H9 (cell line): ENCODE measurements at places on chromosomes 13 and 19. TPM values are rescaled to one million over a fixed set of nuclear protein-coding genes. Genes with fewer than 3 reads are reported as not detected.

DNA sequence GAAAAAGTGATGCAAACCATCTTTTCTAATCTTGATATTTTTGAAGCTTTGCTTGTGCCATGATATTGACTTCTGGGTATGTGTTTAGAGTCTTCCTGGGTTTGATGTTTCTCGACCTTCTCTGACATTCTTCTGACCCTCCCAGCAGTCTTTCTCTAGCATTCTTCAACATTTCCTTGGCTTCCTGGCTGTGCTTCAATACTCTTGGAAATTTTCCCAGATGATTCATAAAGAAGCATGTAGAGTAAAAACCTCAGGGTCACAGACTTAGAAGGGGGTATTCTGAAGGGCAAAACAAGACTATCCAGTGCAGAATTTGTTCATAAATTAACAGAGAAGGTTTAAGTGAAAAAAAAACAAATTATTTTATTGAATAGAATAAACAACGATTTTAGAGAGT lies 946.3 kb upstream of the PCDH9 start:
- H3K4me3 ChIP-seq: no peak overlapping the region
- no peak overlapping the region for H3K27ac ChIP-seq
- H3K4me1 ChIP-seq: no peaks in the 10 kb centered on the region
- no peak for DNase-seq

- H3K27me3 ChIP-seq: no peaks in the 10 kb centered on the region
- no peak for DNase-seq
- H3K4me1 ChIP-seq: no peaks in the 10 kb centered on the region; the same call in 1 of the 2 replicates
Observed at GRCh38 chr13:26325876-26326275, 71.9 kb downstream of the CDK8 start.

- H3K36me3 ChIP-seq: no peaks in the 10 kb centered on the region
- DNase-seq: no peak
- H3K27me3 ChIP-seq: no peaks in the 10 kb centered on the region
- H3K27ac ChIP-seq: no peak overlapping the region
- no peaks in the 10 kb centered on the region for H3K4me1 ChIP-seq
Observed at GRCh38 chr13:84445776-84446175, 563.5 kb upstream of the SLITRK1 start.

- DNase-seq: no peak
- peak overlapping the region; percentile 55 for H3K27ac ChIP-seq
- peak overlapping the region; percentile 55 for H3K4me3 ChIP-seq
- no peaks in the 10 kb centered on the region for H3K27me3 ChIP-seq
- H3K4me1 ChIP-seq: no peaks in the 10 kb centered on the region; the same call in 1 of the 2 replicates
Observed at GRCh38 chr19:782878-783668, 14.2 kb upstream of the PTBP1 start.

DNA sequence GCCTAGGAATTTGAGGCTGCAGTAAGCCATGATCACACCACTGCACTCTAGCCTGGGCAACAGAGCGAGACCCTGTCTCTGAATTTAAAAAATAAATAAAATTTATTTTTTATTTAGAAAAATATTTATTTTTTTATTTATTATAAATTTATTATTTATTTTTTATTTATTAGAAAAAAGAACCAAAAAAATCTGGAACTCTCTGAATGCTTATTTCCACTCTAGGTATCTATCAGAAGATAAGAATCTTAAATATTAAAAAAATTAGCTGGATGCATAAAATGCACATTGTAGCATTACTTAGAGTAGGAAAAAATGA lies 82.8 kb downstream of the CDADC1 start:
- DNase-seq: no peak
- H3K4me3 ChIP-seq: no peak overlapping the region
- no peak overlapping the region for H3K27ac ChIP-seq
- no peaks in the 10 kb centered on the region for H3K36me3 ChIP-seq

DNA sequence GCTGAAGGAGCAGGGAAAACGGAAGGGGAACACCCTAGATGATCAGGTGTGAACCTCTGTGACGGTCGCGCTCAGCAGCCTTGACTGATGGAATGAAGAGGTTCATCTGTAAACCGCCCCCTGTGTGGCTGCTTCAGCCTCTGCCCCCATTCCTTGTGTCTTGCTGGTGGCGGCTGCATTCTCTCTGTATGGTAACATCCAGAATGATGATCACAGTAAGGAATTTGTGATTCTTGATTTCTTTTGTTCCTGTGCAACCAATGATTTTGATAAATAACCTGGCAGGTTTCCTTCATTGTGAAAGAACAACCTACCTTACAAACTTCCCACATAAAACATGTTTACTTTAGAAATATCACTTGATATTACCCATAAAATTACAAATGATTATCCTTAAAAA lies 118.7 kb upstream of the MCF2L start:
- no peak overlapping the region for H3K4me3 ChIP-seq
- no peak for DNase-seq
- no peaks in the 10 kb centered on the region for H3K4me1 ChIP-seq
- H3K36me3 ChIP-seq: peaks cover 81% of the 10 kb centered on the region
- H3K27ac ChIP-seq: no peak overlapping the region

- H3K27me3 ChIP-seq: no peaks in the 10 kb centered on the region
- no peak overlapping the region for H3K27ac ChIP-seq
- H3K4me3 ChIP-seq: no peak overlapping the region
- DNase-seq: no peak
- H3K36me3 ChIP-seq: peaks cover 15% of the 10 kb centered on the region; the same call in 2 of the 3 replicates
Observed at GRCh38 chr19:4447327-4448146, 10.1 kb downstream of the UBXN6 start.

DNA sequence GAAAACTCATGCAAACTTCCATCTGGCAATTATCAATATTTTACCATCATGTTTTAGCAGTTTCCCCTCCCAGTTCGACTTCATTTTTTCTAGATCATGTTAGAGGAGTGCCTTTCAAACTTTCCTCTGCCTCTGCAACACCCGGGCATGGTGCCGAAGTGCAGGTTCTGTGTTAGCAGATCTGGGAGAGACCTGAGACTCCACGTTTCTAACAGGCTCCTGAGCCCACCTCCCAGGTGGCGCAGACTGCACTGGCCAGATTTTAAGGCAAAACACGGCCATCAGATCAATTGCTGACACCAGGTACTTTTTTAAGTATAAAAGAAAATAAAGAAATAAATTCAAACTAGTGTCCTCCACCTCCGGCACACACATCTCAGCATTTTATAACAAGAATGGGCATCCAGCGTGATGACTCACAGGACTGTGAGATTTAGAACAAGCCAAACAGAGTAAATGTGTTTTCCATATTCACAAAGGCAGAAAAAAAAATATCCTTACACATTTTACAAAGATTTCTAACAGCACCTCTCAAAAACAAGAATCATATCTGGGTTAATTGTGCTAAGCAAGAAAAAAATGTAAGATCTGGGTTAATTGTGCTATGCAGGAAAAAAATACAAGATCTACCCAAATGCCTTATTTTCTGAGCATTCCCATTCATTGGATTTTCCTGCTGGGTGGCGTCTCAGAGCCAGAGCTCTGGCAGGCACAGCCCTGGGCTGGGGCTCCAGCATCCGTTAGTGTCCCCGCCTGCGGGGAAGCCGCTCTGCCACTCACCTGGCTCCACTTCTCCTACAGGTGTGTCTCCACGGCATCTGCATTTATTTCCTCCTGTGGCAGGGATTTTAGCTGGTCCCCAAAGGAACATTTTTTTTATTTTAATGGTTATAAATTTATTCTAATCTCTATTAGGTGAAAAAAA lies 127.9 kb upstream of the SOX1 start:
- DNase-seq: peak; percentile 27
- H3K4me3 ChIP-seq: no peak overlapping the region
- no peaks in the 10 kb centered on the region for H3K36me3 ChIP-seq
- H3K27ac ChIP-seq: no peak overlapping the region
- no peaks in the 10 kb centered on the region for H3K4me1 ChIP-seq

- no peaks in the 10 kb centered on the region for H3K27me3 ChIP-seq
- H3K27ac ChIP-seq: no peak overlapping the region
- H3K4me3 ChIP-seq: no peak overlapping the region
- H3K36me3 ChIP-seq: peaks cover 82% of the 10 kb centered on the region
Observed at GRCh38 chr19:55659822-55660221, 5.0 kb downstream of the U2AF2 start.

GRCh38 chr19:54209811-54210494 lies 9.3 kb downstream of the RPS9 start:
- H3K36me3 ChIP-seq: peaks cover 60% of the 10 kb centered on the region
- H3K27ac ChIP-seq: no peak overlapping the region
- no peaks in the 10 kb centered on the region for H3K27me3 ChIP-seq
- DNase-seq: no peak

DNA sequence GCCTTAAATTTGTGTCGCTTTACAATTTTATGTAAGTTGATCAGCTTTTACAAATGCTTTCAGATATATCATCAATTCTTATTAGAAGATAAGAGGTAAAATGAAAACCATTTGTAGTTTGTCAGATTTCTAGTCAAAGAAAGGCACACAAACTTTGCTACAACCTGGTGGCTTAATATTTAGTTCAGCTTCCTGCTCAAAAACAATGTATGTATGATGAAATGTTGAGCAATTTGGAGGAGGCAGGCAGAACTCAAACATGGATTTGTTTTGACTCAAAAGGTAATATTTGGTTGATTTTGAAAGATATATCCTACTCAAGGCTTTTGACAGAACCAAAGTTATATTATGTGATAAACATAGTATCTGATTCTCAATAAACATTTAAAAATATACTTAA lies 24.2 kb downstream of the NEK5 start:
- no peak for DNase-seq
- H3K4me1 ChIP-seq: no peaks in the 10 kb centered on the region
- peaks cover 6% of the 10 kb centered on the region for H3K36me3 ChIP-seq
- no peak overlapping the region for H3K4me3 ChIP-seq
- no peaks in the 10 kb centered on the region for H3K27me3 ChIP-seq

- no peak overlapping the region for H3K27ac ChIP-seq
- no peaks in the 10 kb centered on the region for H3K4me1 ChIP-seq
- DNase-seq: no peak
Observed at GRCh38 chr13:41150058-41150457, 17.5 kb upstream of the KBTBD6 start.

- H3K36me3 ChIP-seq: no peaks in the 10 kb centered on the region
- DNase-seq: no peak
- no peak overlapping the region for H3K4me3 ChIP-seq
- H3K27ac ChIP-seq: no peak overlapping the region
- H3K4me1 ChIP-seq: no peaks in the 10 kb centered on the region
Observed at GRCh38 chr13:33206425-33206824, 79.1 kb downstream of the STARD13 start.

DNA sequence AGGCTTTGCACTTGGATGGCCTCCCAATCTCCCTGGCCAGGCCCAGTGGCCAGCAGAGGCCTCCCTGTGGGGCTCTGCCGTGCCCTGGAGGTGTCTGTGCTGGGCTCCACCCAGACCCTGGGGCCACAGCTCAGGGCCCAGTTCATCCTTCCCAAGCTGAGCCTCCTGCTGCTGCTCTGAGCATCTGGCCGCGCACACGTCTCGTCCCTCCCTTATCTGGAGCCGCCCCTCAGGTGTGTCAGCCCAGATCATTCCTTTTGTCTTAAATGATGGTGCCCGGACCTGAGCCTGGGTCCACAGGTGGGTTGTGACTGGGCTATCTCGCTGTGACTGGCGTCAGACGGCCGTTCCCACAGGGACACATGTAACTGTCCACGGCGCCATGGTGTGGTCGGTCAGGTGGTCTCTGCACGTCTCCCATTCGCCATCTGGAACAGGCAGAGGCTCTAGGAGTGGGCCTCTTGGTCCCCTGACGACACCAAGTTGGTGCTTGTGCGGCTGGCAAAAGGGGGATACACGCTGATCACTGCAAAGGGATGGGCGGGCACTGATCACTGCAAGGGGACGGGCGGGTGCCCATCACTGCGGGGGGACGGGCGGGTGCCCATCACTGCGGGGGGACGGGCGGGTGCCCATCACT lies 14.3 kb upstream of the ZNF554 start:
- no peaks in the 10 kb centered on the region for H3K4me1 ChIP-seq
- no peaks in the 10 kb centered on the region for H3K27me3 ChIP-seq
- H3K27ac ChIP-seq: no peak overlapping the region
- no peak overlapping the region for H3K4me3 ChIP-seq
- no peak for DNase-seq

DNA sequence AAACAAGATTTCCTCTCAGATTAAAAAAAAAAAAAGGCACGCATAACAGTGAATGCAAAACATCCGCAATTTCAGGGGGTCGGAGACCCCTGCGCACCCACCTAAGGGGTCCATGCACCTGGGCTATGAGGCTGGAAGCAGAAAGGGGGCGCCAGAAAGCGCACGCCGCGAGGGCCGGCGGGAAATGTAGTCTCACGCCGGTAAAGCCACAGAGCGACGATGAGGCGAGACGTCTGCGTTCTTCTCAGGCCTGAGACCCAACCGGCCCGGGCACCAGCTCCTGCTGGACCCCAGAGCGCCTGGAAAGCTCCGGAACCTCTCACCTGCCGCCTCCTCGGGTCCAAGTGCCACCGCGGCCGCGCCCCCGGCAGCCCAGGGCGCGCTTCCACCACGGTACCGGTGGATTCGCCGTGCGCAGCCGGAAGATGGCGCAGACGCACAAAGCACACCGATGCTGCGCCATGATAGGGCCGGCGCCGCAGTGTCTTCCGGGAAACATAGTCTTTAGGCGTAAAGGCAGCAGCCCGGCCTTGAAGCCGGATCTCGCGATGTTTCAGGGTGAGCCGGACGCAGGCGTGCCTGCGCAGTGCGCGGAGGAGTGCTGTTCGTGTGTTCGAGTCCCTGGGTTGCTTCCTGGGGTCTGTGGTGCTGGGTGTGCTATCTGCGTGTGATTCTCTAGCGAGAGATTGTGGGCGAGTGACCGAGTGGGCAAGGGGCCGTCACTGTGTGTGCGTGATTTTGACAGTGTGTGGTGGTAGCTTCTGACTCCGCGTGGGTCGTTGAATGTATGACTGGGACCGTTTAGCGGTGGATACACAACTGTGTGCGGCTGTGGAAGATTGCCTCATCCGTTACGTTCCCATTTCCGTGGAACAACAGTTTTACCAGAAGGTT lies at the start of gene ZNF582:
Gene ZNF582, minus strand, starts transcription at position 416 of the 894 bp plus-strand sequence. CDS start 1,782 bp downstream, outside the sequence.
- H3K4me1 ChIP-seq: 0 out of 2 replicates have a peak, but pooled peaks cover 2% of the 10 kb centered on the region
- H3K27me3 ChIP-seq: no peaks in the 10 kb centered on the region
- peak within 1 kb of the TSS; percentile 89 for H3K4me3 ChIP-seq
- peak; percentile 96 for DNase-seq

- DNase-seq: no peak
- no peaks in the 10 kb centered on the region for H3K27me3 ChIP-seq
- H3K36me3 ChIP-seq: no peaks in the 10 kb centered on the region
- H3K27ac ChIP-seq: no peak overlapping the region
Observed at GRCh38 chr13:44030615-44031014, 150.9 kb downstream of the LACC1 start.

- DNase-seq: no peak
- peaks cover 40% of the 10 kb centered on the region for H3K36me3 ChIP-seq
- H3K27ac ChIP-seq: no peak overlapping the region
- no peak overlapping the region; the same call in 2 of the 3 replicates for H3K4me3 ChIP-seq
- no peaks in the 10 kb centered on the region for H3K4me1 ChIP-seq
Observed at GRCh38 chr19:12872255-12872654, 9.0 kb downstream of the DNASE2 start.

C19orf85 gene
- total RNA-seq: 1.2 and 2.1 TPM in 2 replicates

CFAP97D2 gene
- not detected in 2 replicates for total RNA-seq

VN1R2 gene
- total RNA-seq: not detected in 2 replicates

ZNF574 gene
- total RNA-seq: 35.6 and 36.3 TPM in 2 replicates

NCAN gene
- 1.5 and 1.6 TPM in 2 replicates for total RNA-seq

ZNF627 gene
- total RNA-seq: 12.2 and 12.8 TPM in 2 replicates

EFNB2 gene
- total RNA-seq: 12.7 and 12.9 TPM in 2 replicates

DNM2 gene
- total RNA-seq: 136 and 152 TPM in 2 replicates

COX6B2 gene
- 4.0 and 5.0 TPM in 2 replicates for total RNA-seq

RASAL3 gene
- total RNA-seq: 0.26 and 1.9 TPM in 2 replicates

CRLF1 gene
- 13.9 and 16.2 TPM in 2 replicates for total RNA-seq
